Hepatocyte (in vitro differentiated cells): ENCODE measurements at places on chromosomes 5 and 9.

- no peak for DNase-seq
Observed at GRCh38 chr9:133968428-133968827, 23.7 kb downstream of the VAV2 start.

DNA sequence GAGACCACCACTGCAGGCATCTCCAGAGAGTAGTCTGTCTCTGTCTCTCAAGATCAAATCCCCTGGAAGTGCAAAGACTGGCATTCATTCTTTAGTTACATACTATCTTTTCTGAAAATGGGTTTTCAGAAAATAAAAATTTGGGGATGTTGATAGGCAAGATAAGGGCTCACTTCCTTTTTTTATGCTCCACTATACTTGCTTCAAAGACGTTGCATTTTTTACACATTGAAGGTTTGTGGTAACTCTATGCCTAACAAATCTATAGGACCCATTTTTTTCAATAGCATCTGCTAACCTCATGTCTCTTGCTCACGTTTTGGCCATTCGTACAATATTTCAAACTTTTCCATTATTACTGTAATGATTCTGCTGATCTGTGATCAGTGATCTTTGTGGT is 37.0 kb downstream of the DMAC1 start:
- DNase-seq: no peak

DNA sequence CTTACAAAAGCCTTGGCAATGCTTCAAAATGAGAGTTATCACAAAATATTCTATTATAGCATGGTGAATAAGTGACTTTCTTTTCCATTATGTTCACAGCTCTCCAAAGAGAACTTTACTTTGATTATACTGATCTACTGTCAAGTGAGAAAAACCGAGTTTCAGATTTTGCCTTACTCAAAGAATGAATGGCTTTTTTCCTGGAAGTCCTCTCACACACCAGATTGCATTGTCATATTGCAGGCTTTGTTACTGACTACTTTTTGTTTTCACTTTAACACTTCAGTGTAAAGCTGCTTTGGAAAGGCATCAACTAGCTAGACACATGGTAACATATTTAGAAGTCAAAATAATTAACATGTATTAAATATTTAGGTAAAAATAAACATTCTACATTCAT is 765.2 kb upstream of the NUDT12 start:
- DNase-seq: no peak

GRCh38 chr9:112540800-112541199 is 54.2 kb downstream of the KIAA1958 start:
- DNase-seq: no peak

DNA sequence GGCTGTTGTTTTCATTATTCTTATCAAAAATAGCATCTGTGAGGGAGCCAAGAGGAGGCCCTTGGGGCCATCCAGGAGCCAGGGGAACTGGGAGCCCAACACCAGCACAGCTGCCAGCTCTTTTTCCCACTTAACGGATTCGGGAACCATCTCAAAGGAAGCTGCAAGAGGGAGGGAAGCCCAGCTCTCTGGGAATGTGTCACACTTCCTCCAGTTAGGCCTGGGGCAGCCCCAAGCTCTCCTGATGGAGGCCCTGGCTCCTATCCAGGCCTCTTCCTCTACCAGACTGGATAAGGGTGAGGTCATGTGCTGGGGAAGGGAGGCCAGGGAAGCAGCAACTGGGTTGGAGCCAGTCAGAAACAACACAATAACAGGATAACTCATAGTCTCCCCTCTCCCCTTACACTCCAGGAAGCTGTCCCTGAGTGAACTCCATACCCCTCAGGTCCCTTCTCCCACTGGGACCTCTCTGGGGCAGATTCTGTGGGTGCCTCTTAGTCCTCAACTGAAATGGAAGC is 12.7 kb downstream of the CSF2 start:
- peak; percentile 63 for DNase-seq

DNA sequence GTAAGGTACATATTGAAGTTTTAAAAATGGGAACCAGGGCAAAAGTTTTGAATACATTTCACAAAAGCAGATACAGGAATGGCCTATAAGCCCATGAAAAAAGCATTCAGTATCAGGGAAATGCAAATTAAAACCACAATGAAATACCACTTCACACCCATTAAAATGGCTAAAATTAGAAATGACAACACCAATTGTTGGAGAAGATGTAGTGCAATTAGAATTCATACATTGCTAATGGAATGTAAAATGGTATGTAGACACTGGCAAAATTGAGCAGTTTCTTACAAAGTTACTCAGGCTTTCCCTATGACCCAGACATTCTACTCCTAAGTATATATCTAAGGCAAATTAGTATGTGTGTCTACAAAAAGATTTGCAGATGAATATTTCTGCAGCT is 34.2 kb downstream of the CDC14B start:
- DNase-seq: no peak

DNA sequence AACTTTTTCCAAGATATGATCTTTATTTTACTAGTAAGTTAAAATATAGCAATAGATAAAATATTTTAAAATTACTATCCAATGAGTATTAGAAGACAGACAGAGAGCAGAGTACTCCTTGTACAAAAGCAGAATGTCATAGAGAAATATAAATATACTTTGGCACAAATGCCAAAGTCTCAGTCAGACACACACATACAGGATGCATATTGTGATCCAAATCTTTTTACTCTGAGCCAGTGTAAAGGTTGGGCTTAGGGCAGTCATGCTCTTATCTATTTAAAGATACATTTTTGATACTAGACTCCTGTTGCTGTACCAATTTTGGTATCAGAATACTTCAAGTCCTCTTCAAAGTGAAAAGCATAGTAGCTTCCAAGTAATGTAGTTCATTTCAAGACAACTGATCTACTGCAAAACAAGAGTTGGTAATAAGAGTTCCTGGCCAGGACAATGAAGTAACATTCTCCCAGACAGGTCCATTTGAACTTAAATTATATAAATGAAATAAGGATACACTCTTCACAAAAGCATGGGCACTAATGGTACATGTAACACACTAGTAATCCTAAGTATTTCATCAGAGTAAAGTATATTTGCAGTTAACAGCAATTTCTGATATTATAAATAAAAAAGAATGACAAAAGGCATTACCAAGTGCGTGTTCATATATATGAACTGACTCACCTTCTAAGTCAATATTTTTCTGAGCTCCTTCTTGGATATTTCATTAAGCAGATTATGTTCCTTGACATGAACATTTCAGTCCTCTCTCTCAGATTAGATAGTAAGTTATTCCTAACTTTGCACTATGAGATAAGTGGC is 10.5 kb downstream of the PFDN1 start:
- no peak for DNase-seq

- no peak for DNase-seq
Observed at GRCh38 chr5:5619546-5619945, 197.1 kb downstream of the ICE1 start.

DNA sequence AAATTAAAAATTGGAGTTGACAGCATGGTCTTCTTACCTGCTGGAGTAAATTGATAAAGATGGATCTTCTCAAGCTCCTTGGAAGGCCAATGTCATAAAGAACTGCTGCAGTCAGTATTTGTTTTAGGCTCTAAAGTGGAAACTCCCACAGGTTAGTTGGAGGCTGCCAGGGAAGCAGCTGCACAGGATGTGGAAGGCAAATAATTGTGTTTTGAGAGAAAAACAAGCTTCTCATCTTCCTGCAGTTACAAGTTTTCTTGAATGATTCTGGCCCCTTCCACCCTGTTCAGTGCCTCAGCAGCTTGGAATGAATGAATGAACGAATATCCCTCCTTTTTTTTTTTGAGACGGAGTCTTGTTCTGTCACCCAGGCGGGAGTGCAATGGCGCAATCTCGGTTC is 13.9 kb downstream of the MROH2B start:
- no peak for DNase-seq

DNA sequence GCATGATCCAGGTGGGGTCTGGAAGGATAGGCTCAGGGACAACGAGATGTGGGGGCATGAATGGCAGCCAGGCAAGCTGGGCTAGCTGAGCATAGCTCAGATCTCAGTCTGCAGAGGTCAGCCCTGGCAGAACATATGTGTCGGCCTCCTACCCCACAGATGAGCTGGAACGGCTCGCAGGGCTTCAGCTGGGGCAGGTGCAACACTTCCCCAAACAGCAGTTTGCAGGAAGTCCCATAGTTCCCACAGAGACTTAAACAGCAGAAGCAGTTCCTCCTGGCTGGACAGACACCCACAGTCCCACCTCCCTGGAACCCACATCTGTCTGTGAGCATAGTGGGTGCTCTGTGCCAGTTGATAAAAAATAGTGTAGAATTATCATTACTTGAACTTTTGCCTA is 404.6 kb downstream of the GADD45G start:
- no peak for DNase-seq

GRCh38 chr9:126643945-126644527 is 30.3 kb downstream of the LMX1B start:
- no peak for DNase-seq
